Hepatocyte (in vitro differentiated cells): ENCODE measurements at places on chromosomes 5 and 9.

- DNase-seq: peak; percentile 16
Measured at GRCh38 chr5:112338681-112339337, 80.3 kb downstream of the EPB41L4A start.

DNA sequence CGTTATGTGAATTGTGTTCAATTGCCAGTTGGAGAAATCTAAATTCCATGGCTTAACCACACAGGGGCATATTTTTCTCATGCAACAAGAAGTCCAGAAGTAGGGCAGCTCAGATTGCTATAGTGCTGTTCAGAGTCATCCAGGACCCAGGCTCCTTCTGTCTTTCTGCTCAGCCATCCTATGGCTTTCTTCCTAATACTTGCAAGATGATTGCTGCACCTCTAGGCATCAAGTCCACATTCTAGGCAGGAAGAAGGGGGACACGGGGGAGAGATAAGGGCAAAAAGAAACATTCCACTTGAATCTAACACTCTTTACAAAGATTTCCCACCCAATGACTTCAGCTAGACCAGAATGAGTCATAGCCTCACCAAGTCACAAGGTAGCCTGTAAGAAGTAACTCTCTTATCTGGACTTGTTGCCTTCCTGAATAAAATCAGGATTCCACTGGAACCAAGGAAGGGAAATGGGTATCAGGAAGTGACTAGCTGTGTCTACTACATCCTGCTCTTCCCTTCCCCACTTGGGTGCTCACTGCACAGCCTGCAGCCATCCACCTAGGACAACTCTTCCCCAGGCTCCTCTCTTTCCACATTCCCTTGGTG, 5.3 kb downstream of the ERAP2 start:
- peak; percentile 56 for DNase-seq

DNA sequence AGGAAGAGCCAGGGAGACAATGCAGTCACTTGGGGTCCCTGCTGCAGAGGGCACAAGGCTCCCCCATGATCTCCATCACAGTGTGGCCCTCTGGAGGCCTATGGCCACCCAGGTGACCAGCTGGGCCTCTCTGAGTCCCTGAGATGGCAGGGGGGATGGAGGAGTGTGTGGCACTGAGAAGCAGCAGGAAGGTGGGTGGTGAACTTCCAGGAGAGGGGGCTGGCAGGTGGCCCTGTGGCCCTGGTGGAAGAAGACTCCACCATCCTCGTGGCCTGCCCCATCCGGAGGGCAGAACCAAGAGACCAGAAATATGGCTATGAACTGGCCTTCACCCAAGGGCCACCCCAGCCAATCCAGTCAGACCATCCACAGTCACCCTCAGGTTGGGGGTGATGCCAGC, 31.7 kb upstream of the AFAP1L1 start:
- no peak for DNase-seq

- no peak for DNase-seq
Measured at GRCh38 chr9:135888766-135889394, 18.5 kb downstream of the CAMSAP1 start.

- peak; percentile 63 for DNase-seq
Measured at GRCh38 chr9:19201899-19202891, 28.3 kb upstream of the DENND4C start.

GRCh38 chr5:161700065-161700464, 14.5 kb downstream of the GABRA6 start:
- DNase-seq: no peak

DNA sequence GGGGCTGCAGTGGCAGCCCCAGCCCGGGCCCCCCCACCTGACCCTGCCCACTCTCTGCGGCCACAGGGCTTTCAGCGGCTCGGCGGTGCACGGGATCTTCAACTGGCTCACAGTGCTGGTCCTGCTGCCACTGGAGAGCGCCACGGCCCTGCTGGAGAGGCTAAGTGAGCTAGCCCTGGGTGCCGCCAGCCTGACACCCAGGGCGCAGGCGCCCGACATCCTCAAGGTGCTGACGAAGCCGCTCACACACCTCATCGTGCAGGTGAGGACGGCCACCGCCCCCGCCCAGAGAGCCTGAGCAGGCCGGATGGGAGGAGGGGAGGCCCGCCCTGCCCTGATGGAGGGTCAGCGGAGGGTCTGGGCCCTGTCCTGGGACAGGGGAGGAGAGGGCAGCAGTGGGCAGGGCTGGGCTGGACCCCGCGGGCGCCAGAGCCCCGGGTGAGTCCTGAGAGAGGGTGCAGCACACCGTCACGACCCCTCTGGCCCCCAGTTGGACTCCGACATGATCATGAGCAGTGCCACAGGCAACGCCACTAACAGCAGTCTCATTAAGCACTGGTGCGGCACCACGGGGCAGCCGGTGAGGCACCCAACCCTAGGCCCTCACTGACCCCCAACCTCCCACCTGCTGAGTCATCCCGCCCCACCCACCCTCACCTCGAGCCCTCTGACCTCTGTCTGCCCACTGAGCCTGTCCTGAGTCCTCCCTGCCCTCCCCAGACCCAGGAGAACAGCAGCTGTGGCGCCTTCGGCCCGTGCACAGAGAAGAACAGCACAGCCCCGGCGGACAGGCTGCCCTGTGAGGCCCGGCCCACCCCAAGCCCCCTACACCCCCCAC, 2.7 kb downstream of the SLC34A3 start:
- DNase-seq: no peak

- peak; percentile 11 for DNase-seq
Measured at GRCh38 chr5:82466986-82467561, 188.9 kb upstream of the RPS23 start.

- no peak for DNase-seq
Measured at GRCh38 chr5:161420521-161420920, 126.0 kb downstream of the GABRB2 start.

DNA sequence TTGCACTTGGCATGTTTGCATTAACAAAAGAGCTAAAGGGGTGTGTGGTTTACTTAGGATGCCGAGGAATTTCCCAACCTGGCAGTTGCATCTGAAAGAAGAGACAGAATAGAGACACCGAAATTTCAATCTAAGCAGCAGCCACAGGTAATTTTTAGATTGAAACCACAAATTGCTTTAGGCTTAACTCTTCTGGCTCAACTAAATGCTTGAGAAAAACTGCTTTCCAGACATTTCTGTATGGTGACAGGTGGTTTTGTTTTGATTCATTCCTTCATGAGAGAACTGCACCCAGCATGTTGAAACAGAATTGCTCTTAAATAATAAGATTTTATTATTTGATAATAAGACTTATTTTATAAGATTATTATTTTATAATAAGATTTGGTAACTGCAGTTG, 21.5 kb downstream of the SECISBP2 start:
- no peak for DNase-seq

GRCh38 chr5:94832685-94833084, 214.2 kb downstream of the SLF1 start:
- no peak for DNase-seq

DNA sequence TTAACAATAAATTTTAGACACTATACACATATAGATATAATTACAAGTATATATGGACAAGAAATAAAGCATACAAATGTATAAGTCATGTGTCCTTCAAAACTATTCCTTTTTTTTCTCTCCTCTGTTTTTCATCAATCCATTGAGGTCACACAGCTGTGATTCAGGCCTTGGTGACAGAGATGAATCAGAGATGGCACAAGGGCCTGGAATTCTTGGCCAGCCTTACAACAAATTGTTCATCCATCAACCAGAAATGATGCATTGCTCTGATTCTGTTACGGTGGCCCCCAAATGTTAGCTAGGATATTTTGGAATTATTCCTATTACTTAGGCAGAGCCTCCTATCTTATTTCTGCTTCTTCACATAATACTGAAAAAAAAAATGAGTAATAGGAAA, 108.7 kb upstream of the MPDZ start:
- DNase-seq: no peak

GRCh38 chr9:21576331-21577189, 94.4 kb upstream of the IFNE start:
- peak; percentile 38 for DNase-seq

DNA sequence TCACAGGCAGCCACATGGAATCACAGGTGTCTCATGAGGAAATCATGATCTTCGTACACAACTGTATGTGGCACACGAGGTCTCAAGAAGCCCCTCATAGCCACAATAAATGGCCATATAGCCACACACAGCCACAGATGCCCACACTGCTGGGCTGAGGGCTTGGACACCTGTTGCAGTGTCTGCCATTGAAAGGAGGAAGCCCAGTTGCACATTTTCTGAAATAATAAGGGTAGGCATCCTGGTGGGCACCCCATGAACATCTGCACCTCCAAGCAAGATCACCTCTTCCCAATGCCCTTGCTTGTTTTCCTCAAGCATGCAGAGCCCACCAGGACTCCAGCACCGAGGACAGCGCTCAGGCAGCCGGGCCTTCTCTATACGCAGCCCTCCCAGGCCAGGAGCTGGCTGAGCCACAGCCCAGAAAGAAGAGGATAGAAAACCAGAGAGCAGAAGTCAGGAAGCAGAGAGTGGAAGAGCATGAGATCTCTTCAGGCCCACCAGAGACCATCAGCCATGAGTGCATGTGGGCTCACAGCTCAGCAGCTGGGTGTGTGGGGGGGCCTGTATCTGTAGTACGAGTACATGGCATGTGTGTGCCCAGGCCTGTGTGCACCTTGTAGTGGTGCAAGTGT, 1.0 kb upstream of the ACSL6 start:
- DNase-seq: peak; percentile 88

DNA sequence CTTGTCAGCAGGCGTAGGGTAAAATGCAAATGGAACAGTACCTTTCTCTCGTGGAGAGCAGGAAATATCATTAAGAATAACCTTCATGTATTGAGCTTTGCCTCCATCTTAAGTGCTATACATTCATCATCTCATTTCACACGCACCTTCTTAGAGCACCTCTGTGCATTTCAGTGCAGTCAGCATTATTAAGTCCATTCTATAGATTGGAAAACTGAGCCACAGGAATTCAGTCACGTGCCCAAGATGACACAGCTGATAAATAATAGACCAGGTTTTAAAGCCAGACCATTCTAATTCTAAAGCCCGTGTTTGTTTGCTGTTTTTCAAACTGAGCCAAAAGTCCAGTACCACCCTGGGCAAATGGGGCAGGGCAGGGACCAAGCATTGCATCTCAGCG, 109.2 kb upstream of the WWC1 start:
- DNase-seq: no peak

DNA sequence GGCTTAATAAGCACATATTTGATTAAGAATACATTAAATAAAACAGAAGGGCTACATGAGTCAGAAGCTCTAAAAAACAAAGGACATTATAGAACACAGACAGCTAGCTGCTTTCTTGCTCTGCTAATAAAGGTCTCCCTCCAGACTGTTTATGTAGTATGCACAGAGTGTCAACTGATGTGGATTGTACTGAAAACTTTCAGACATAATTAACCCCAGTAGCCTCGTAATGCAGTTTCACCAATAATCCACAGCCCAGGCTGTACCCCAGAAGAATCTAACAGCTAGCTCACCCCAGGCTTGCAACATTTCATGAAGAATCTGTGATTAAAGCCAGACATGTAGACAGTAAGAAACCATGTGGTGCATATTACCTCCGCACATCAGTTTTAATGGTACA, 30.8 kb downstream of the FGF10 start:
- DNase-seq: no peak

GRCh38 chr5:83102364-83102980, 25.1 kb downstream of the XRCC4 start:
- peak; percentile 17 for DNase-seq

GRCh38 chr9:19785230-19785629, 3.6 kb downstream of the SLC24A2 start:
- no peak for DNase-seq

GRCh38 chr5:96835791-96836191, 28.0 kb upstream of the ERAP1 start:
- DNase-seq: no peak

- DNase-seq: peak; percentile 40
Measured at GRCh38 chr5:7897014-7897600, 28.2 kb downstream of the MTRR start.

DNA sequence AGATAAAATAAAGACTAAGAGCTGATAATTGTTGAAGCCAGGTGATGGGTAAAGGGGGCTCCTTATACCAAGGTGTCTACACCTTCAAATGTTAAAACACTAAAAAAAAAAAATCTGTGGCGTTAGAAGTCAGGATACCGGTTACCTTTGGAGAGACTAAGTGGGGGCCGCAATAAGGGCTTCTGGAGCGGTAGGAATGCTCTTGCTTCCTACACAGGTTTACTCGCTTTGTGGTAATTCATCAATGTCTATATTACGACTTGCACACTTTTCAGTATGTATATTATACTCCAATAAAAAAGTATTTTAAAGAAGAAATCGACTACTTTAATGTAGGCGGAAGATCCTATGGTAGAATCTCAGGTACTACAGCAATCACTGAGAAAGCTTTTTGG, 12.5 kb downstream of the MRPS27 start:
- DNase-seq: no peak

DNA sequence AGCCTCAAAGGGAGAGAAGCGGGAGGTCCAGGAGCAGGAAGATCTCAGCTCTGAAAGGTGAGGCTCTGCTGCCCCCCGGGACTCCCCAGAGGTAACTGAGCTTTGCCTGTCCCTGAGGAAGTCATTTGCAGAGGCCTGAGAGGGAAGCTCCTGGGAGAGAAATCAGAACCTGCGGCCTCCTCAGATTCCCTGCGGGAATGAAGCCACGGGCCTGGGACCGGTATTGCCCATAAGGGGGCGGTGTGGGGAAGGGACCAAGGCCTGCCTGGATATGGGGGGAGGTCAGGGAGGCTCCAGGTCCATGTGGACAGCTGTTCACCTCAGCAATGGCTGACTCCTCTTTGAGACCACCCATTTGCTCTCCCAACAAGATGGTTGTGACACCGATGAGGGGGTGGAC, 1.3 kb downstream of the SPATA31E1 start:
- no peak for DNase-seq

GRCh38 chr5:150067405-150067960, 18.9 kb downstream of the CSF1R start:
- no peak for DNase-seq

GRCh38 chr9:132238992-132239391, 77.1 kb downstream of the NTNG2 start:
- no peak for DNase-seq

- DNase-seq: no peak
Measured at GRCh38 chr5:158384535-158385481, 525.9 kb upstream of the CLINT1 start.

- no peak for DNase-seq
Measured at GRCh38 chr9:104313396-104314110, 190.5 kb upstream of the OR13F1 start.

- DNase-seq: no peak
Measured at GRCh38 chr5:151685749-151686673, 704 bp downstream of the SPARC start.

- no peak for DNase-seq
Measured at GRCh38 chr5:89268460-89268859, 385.5 kb upstream of the MEF2C start.

DNA sequence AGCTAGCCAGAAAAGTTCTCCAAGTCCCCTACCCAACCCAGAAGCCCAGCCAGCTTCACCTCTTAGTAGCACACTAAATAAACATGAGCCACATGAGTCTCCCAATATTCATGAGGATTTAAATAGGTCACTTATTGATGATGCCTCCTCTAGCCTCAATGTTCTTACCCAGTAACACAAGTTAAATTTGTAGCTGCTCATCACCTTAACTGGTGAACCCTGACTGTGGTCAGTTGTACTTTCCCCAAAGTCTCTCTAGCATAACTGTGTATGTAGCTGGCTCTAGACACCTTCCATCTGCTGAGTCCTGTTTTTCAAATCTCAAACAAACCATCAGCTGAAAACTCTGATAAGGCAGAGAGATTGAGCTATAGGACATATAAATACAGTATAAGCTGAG, 100.3 kb upstream of the ELAVL2 start:
- DNase-seq: no peak

- peak; percentile 2 for DNase-seq
Measured at GRCh38 chr5:58025809-58026208, 434.1 kb downstream of the PLK2 start.

GRCh38 chr5:149277801-149278200, 6.1 kb downstream of the AFAP1L1 start:
- no peak for DNase-seq
